ENCODE measurements at places on chromosomes 12 and 14.
A peak's percentile ranks its signal among the peaks of the same experiment; 100 is the strongest.

- no peak for DNase-seq
Observed at GRCh38 chr12:104181313-104181712, 34.3 kb upstream of the TXNRD1 start.

- DNase-seq: no peak
Observed at GRCh38 chr14:66923251-66923650, 266.0 kb upstream of the GARIN2 start.

DNA sequence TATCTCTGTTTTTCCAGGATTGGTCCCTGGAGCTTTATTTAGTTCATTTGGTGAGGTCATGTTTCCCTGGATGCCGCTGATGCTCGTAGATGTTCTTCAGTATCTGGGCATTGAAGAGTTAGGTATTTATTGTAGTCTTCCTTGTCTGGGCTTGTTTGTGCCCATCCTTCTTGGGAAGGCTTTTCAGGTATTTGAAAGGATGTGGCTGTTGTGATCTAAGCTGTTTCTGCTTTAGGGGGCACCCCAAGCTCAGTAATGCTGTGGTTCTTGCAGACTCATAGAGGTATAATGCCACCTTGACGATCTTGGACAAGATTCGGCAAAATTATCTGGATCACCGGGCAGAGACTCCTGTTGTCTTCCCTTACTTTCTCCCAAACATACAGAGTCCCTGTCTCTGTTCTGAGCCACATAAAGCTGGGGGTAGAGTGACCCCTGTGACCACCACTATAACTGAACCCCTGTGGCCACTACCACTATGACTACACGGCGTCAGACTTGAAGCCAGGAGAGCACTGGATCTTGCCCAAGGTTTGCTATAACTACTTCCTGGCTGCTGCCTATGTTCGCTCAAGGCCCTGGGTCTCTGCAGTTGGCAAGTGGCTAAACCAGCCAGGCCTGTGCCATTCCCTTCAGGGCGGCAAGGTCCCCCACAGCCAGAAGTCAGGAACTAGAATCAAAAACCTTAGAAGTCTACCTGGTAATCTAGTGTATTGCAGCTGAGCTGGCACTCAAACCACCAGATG is 40.9 kb downstream of the FGD4 start:
- no peak for DNase-seq

DNA sequence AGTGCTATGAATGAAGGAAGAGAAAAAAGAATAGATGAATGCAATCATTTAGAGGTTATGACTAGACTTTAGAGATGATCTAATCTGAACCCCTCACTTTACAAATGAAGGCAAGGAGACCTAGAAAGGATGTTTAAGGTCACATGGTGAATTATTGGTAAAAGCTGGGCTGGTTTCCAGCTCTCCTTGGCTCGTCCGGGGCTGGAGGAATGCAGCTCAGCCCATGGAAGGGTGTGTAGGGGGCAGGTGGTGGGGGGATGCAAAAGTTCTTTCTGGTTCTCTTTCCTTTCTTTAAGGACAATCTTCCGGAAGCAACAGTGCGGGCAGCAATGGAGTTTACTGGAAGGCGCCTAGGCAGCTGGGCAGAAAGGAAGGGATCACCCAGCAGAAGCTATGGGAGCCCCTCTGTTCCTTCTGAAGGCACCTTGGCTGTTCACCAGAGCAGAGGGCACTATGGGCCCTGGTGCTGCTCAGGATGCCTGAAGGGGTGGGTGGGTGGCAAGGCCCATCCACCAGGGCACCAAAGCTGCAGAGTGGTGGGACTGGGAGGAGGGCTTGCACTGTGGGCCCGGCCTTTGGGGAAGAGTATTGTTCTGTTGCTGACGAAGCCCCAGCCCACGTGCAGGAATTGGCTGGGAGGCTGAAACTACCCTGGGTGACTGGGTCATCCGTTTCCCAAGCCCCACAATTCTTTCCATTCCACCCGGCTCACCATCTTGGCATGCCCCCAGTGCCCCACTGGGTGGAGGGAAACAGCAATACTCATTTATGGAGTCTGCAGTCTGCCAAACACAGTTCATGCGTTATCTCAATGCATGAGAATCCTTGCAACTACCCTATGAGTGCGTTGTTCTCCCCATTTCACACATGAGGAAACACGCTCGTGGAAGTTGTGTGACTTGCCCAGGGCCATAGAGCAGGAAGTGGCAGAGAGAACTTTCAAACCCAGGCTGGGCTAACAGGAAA is 78.2 kb downstream of the IRF2BPL start:
- no peak for DNase-seq

- DNase-seq: no peak
Observed at GRCh38 chr12:89085421-89085820, 266.9 kb downstream of the DUSP6 start.

DNA sequence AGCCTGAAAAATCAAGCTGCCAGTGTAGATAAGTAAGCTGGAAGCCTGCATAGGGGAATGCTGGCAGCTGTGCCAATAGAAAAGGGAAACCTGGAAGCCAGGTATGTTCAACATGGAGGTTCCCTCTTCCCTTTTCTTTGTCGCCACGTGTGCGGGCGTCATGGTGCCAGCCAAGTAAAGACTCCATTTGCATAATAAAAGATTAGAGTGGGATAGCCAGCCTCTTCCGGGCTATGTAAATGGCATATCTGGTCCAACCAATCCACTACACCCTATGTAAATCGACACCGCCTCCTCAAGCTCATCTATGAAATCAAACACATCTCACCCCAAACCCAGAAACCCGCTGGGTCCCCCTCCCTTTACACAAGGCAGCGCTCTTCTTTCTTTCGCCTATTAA is 5.6 kb upstream of the ADGRD1 start:
- no peak for DNase-seq

DNA sequence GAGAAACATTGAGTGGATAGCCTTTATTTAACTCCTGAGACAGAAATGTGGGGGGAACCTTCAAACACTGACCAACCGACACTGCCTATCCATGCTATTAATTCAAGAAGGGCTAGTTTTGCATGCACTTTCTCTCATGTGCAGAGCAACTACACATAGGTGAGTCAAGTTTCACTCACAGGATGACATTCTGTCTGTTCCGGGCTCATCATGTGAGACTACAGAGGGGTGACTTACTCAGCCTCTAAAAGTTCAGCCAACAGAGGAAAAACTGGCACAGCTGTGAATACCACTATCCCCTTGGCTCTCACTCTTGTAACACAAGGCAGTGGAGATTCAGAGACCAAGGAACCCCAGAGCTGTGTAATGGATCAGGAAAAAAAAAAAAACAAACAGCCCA is 13.3 kb downstream of the BEST3 start:
- DNase-seq: no peak

- DNase-seq: no peak
Observed at GRCh38 chr12:49750027-49750995, 9.0 kb downstream of the TMBIM6 start.

GRCh38 chr12:123907726-123908476 is 64.7 kb downstream of the CCDC92 start:
- no peak for DNase-seq

GRCh38 chr14:92986254-92987147 is 63.6 kb downstream of the CHGA start:
- DNase-seq: no peak

- peak; percentile 6 for DNase-seq
Observed at GRCh38 chr12:53751336-53752191, at the start of gene CISTR. TSS of gene CISTR (minus strand) at chr12:53751979.

DNA sequence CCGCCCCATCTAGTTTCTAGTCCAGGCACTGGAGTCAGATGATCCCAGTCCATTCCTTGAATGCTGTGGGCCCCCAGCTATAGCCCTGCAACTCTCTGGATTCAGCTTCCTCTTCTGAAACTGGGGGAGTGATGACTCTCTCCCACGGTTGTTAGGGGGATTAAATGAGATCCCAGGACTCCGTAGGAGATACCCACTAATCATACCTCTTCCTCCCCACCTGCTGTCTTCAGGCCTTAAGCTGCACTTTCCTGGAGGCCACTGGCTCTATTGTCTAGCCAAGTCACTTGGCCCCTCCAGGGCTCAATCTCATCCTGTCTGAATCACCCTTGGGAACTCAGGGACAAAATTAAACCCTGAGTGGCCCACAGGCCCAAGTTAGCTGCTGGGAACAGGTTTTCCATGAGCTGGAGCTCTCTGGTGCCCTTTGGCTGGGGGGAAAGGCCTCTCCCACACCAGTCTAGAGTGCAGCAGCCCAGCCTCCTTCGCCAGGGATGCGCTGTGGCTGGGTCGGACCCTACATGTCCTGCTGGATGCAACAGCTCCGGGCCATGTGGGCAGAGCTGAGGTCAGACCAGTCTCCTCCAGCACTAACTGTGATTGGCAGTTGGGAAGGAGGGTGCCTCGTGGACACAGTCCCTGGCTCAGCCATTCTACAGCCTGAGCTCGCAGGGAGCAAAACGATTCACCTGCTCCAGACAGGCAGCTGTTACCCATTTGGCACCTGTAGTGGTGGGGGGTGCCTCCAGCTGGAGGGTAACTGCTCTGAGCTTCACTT is 6.0 kb upstream of the ASB2 start:
- no peak for DNase-seq

GRCh38 chr12:49962861-49963765 is 1.4 kb downstream of the AQP5 start:
- peak; percentile 49 for DNase-seq

GRCh38 chr14:22554498-22555383 is 34.3 kb downstream of the DAD1 start:
- DNase-seq: no peak

DNA sequence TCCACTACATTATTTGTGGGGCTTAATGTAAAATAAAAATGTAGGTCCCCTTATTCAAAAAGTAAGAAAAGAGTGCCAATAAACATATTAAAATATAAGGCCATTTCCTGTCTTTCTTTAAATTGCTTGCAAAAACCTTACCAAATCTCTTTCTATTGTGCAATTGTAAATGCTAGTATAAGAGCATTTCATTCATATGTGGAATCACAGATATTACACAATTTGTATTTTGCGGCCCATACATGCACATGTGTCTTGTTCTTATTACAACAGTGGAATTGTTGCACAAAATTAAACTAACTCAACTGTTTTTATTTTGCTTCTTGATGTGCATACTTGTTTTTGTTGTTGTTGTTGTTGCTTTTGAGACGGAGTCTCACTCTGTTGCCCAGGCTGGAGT is 20.1 kb upstream of the CRADD start:
- no peak for DNase-seq

GRCh38 chr12:130932061-130932930 is 21.4 kb upstream of the ADGRD1 start:
- DNase-seq: no peak

- DNase-seq: no peak
Observed at GRCh38 chr14:69698572-69698971, 68.4 kb upstream of the SRSF5 start.

DNA sequence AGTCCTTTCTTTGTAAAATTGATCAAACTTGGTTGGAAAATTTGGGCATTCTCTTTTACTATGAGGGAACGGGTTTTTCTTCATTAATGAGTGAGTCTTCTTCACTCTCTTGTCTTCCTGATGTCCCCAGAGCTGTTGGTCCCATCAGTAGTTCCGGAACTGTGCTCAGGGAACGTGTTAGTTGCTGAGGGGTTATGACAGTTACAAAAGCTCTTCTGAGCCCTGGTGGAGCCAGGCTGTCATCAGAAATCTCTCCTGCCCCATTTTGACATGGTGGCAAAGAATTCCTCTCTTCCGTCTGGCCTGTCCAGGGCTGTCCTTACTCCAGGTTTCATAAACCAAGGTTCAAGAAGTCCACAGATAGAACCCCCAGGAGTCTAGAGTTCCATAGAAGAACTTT is 208.5 kb downstream of the SLC41A2 start:
- DNase-seq: no peak

DNA sequence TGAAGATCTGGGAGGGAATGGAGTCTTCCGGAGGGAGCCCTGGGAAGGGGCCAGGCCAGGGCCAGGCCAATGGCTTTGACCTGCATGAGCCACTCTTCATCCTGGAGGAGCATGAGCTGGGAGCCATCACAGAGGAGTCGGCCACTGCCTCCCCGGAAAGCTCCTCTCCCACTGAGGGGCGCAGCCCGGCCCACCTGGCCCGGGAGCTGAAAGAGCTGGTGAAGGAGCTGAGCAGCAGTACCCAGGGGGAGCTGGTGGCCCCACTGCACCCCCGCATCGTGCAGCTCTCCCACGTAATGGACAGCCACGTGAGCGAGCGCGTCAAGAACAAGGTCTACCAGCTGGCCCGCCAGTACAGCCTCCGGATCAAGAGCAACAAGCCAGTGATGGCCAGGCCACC is 37.7 kb downstream of the PLEKHG3 start:
- no peak for DNase-seq

DNA sequence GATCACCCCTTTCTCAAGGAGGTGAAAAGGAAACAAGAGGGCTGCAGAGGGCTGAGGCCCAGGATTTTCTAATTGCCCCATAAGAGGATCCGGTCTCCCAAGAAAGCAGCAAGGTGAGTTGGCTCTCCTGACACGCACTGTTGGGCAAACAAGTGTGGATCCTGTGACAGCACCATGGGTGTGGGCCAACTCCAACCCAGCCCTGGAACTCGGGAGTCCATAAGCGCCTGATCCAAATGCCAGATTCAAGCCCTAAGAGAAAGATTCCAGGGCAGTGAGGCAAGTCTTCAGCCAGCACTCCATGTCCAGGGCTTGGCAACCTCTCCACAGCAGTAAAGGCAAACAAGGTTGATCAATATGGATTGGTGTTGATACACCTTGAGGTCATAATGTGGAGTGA is 33.1 kb downstream of the KCNA5 start:
- no peak for DNase-seq

DNA sequence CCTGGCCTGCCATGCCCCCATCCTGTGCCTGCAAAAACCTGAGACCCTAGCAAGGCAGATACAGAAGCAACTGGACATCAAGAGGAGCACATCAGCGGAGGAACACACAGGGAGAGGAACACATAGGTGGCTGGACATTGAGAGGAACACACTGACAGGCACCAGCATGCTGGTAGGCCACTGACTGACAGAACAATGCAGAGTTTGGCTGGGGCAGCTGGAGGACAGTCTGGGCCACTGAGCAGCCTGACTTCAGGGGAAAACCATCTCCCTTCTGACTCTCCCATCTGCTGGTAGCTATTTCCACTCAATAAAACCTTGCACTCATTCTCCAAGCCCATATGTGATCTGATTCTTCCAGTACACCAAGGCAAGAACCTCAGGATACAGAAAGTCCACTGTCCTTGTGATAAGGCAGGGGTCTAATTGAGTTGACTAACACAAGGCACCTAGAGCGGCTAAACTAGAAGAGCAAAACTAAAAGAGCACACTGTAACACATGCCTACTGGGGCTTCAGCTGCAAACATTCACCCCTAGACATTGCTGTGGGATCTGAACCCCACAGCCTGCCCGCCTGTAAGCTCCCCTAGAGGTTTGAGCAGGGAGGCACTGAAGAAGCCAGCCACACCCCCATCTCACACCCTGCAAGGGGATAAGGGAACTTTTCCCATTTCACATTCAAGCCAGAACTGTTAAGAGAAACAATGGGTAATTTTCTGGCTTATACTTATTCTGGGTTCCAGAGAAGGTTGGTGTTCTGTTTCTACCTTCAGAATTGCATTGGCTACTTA is 22.1 kb downstream of the CLECL1 start:
- no peak for DNase-seq

DNA sequence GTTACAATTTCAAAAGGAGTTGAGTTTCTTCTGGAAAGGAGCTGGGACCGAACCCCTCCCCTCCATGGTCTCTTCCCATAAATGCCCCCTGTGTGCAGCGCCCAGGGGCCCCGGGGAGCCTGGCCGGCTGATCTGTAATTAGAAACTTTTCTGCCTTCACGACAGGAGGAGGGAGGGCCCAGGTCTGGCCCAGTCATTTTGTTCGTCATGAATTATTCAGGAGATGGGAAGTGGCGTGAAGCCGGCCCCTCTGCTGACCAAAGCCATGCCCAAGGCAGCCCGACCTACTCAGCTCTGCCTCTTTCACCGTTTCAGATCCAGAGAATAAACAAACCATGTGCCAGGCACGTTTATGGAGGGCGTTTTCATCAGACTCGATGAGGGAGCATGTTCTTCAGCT is 33.3 kb upstream of the MSI1 start:
- no peak for DNase-seq

GRCh38 chr14:94342334-94342934 is 19.3 kb upstream of the SERPINA6 start:
- peak; percentile 49 for DNase-seq

All from NCI-H1092 (cell line).